Central memory CD8-positive, alpha-beta T cell (primary cell): ENCODE measurements at places on chromosomes 6 and 20.

GRCh38 chr20:62770111-62770910 is 26.0 kb upstream of the MRGBP start:
- DNase-seq: no peak

DNA sequence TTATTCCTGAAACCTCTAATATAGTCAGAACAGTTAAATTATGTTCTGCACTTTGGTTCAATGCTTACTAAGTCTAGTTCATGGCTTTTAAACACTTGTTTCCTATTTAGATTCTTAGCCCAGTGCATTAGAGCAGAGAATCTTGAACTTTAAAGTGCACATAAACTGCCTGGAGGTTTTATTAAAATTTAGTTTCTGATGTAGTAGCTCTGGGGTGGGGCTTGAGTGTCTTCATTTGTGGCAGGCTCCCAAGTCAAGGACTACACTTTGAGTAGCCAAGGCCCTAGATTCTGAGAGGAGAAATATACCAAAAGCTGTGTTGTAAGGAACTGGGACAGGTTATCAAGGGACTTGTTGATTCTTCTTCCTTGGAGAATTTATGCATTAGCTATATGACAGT is 1604.2 kb downstream of the KHDRBS2 start:
- DNase-seq: no peak

GRCh38 chr6:30790724-30791383 is 46.5 kb upstream of the IER3 start:
- no peak for DNase-seq

GRCh38 chr6:38282911-38283310 is 356.8 kb downstream of the BTBD9 start:
- no peak for DNase-seq

DNA sequence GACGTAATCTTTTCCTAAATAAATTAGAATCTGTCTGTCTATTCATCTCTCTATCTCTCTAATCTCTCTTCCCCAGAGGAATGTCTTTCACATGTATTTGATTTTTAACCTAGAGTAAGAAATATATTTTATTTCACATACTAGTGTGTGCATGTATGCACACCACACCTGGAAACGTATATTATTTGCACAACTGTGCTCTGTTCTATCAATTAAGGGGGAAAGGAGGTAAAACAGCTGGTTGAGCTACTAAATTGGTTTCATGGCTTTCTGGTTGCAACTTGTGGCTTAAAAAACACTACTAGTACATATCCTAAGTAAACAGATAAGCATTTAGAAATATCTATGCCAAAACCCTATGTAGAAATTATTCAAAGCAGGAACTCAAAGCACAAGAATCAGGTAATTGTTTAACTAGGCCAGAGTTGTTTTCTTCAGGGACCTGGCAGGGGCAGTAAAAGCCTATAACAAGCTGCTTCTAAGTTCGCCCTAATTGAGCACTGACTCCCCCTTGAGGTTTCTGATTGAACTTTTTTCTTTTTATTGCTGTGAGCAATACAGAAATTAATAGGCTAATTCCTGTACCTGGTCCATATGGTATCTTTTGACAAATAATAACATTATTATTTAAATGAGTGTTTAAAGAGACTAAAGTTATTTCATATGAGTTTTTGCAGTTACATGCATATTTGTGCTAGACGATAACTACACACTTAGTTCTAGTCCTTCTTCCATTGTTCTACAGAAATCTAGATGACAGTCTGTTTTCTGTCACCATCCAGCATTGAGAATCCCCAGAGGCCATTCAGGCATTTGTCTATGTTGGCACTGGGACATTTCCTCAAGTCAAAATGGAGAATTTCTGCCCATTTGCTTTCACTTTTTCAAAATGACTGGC is 88.6 kb downstream of the MCHR2 start:
- no peak for DNase-seq

GRCh38 chr6:105675715-105676397 is 273.0 kb upstream of the PREP start:
- DNase-seq: no peak

DNA sequence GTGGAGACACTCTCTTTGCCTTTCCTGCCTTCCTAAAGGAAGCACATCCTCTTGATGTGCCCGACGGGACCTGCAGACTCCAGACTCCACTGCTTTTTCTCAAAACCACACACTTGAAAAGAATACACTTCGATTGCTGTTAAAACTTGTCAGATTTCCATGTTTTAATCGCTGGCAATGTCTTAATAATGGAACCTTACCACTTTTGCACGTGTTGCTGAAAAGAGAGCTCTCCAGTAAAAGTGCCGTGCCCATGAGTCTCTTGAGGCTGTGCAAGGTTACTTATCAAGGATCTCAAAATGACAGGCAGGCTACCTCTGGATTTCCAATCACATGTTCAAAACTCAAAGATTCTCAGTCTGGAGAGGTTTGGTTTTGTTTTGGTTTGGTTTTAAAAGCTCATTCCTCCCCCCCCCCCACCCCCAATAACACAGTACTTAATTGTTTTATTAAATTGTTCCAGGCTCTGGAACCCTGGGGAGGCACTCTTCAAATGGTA is 12.0 kb upstream of the TFAP2A start:
- no peak for DNase-seq

GRCh38 chr6:111521497-111522270 is 38.7 kb upstream of the REV3L start:
- no peak for DNase-seq

DNA sequence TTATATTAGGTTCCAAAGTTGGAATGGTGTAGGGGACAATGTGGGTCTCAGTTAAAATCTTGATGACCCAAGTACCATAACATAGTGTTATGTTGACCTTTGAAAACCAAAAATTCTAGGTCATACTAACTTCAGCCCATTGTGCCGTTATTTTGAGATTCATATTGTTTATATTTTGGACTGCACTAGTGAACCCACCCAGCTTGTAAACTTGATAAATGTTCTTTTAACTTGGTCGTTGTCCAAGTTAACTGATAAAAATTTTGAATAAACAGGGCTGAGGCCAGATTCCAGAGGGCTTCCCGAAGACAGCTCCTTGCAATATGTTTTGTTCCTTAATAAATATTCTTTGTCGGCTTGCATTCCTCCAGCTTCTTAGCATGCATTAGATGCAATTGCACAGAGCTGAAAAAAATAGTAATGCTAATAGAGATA is 90.3 kb downstream of the BCAS1 start:
- DNase-seq: no peak

GRCh38 chr20:26209171-26209941 is 512.7 kb upstream of the ZNF337 start:
- no peak for DNase-seq

DNA sequence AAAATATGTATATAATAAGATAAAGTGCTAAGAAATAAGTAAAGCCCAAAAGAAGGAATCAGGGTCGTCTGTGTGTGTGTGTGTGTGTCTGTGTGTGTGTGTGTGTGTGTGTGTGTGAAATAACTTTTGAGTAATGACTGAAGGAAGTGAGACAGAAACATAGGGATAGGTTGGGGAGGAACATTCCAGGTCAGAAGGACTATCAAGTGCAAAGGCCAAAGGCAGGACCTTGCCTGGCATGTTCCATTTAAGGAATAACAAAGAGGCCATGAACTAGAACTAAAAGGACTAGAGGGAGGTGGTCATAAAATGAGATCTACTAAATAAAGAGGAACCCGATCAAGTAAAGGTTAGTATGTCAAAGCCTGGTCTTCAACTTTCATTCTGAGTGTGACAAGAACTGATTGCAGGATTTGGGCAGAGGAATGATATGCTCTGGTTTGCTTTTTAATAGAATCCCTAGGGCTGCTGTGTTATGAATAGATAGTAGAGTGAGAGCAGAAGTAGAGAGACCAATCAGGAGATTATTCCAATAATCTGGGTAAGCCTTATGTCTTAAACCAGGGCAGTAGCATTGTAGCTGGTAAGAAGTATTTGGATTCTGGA is 6.9 kb downstream of the ENPP3 start:
- DNase-seq: no peak

DNA sequence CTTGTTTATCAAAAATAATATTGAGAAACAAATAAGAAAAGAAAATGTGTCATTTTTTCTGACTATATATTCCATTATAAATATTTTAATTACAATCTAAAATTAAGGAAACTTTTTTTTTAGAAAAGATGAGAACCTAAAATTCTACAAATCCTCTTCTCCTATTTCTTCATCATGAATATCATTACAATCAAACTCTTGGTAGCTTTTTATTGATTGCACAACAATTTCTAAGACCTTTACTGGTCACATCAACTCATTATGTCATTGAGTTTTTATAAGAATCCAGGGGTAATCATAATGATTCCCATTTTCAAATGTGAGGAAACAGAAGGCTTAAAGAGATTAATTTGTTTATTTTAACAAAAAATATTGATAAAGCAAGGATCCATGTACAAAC is 841.0 kb downstream of the FRK start:
- DNase-seq: no peak

DNA sequence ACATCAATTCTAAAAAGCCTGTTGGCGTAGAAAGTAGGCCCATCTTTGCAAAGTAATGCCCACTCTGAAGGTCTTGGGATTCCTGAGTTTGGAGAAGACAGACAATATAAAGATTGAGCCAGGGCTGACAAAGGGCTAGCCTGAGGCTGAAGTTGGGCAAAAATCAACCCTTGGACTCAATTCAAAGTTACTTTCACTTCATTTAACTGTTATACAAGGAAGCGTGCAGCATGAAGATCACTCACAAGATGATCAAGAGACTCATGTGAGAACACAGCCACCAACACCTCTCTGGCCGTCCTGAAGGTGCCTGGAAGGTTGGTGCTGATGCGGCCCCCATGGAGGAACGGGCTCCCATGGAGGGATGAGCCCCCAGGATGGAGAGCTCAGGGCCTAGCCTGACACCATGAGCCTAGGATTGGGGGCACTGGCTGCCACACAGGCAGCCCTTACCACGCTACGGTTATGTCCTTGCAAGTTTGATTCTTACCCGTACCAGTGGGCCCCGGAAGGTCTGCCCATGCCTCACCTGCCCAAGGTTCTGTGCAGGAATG is 26.6 kb downstream of the FOXC1 start:
- no peak for DNase-seq

DNA sequence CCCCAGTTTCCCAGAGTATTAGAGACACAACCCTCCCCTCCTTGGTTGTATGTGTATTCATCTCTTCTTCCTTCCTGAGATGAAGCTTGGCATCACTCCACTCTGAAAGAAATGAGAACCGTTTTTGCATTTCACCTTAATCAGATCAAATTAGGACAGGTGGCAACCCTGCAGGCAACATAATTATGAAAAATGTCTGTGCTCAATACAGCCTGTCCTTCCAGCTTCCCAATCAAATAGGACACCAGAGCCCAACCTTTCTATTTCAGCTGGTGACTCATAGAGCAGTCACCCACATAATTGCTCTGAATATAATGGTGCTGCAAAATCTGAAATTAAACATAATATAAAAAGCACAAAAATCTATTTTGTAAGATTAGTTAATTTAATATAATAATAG is 310.2 kb upstream of the AGPAT4 start:
- DNase-seq: no peak

- no peak for DNase-seq
Observed at GRCh38 chr6:133512410-133513016, 271.4 kb downstream of the EYA4 start.

- DNase-seq: no peak
Observed at GRCh38 chr6:112202639-112203341, 51.6 kb downstream of the LAMA4 start.

DNA sequence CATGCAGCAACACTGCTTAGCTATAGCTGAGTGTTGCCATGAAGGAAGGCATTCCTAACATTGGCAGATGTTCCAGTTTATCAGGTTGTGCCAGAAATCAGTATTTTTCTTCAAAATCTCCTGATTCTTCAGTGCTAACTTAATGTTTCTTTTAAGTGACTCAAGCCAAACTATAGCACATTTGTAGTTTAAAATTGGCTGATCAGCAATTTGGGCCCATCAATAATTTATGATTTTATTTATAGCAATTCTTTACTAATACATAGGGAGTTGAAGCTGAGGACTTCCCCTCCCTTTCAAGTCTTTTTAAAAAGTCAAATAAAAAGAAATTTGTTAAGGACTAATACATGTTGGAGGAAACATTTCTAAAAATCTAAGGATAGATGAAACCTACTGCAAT is 383.8 kb upstream of the KHDRBS2 start:
- no peak for DNase-seq

- no peak for DNase-seq
Observed at GRCh38 chr6:69867639-69867976, 1.3 kb downstream of the COL19A1 start.

DNA sequence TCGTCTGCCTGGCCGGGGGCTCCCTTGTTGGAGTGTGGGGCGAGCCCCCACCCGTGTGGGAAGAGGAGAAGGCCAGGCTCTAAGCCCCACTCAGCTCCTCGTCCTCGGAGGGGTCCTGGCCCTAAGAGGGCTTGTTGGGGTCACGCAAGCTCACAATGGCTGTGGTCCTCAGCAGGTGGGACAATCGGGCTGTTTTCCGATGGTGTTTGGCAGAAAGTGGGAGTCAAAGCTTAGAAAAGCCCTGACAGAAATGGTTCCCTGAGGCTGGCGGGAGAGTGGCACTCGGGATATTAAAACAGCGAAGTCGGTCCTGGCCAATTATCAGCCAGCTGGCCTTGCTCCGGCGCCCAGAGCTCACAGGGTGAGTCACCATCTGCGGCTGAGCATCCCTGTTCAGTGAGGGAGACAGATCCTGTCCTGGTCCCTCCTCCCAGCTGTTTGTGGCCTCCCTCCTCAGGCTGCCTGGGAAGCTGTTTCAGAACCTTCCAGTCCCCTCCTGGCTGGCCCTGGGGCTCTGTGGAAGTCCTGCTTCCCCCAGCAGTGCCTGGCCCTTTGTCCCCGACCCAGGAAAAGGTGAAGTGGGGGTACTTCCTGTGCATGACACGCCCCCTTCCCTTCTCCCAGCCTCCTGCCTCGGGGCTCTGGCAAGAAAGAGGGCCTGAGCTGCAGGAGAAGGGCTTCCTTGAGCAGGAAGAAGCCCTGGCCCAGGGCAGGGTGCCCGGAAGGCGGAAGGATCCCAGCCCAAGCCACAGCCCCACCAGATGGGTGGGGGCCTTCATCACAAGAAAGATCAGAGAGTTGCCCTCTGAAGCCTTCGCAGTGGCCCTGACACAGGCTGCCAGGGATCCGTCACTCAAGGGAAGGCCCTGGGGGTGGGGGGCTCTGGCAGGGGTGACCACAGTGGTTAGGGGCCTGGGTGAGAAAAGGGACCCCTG is 53.6 kb upstream of the BHLHE23 start:
- no peak for DNase-seq
